CD4-positive, alpha-beta memory T cell (primary cell): ENCODE measurements at places on chromosomes 4 and X.

DNA sequence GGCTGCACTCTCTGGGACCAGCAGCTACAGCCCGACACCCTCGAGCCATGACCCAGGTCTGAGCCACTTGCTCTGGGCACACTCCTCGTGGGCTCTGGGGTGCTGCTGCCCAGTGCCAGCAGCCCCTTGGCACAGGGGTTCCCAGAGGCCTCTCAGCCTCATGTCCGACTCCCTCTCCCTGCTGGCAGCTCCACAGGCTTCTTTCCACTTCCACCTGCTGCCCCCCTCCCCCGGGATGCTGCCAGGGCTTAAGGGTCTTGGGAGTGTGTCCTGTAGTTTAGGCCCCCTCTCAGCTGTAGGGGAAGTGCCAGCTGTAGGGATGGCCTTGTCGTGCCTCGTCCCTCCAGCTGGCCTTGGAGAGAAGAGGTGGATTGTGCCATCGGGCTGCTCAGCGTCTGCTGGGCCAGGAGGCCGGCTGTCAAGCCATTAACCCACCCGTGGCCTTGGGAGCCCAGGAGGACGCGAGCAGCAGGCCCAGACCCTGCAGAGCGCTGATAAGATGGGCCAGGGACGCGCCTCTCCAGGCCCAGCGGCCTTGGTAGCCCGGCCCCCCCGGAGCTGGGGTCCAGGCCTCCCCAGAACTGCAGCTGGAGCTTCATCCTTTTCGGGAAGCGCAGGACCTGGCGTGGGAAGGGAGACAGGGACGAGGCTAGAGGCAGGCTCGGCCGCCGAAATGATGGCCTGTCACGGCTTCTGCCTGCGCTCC is 1.0 kb upstream of the USP27X start:
- no peak for DNase-seq

DNA sequence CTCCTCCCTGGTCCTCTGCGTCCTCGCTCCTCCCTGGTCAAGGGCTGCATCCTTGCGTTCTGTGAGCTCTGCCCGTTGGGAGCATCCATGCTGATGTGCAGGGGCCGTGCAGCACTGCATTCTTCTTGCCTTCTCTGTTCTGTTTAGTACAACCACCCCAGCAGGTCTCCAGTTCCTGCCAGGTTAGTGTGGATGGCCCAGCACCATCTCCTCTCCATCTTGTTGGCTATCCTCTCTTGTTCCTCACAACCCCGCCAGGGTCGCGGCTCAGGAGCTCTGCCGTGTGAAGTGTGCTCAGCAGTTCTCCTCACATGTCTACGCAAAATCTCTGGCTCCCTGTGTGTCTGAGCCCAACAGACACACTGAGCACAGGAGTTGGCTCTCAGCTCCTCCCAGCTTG is 10.4 kb upstream of the MAEA start:
- no peak for DNase-seq

DNA sequence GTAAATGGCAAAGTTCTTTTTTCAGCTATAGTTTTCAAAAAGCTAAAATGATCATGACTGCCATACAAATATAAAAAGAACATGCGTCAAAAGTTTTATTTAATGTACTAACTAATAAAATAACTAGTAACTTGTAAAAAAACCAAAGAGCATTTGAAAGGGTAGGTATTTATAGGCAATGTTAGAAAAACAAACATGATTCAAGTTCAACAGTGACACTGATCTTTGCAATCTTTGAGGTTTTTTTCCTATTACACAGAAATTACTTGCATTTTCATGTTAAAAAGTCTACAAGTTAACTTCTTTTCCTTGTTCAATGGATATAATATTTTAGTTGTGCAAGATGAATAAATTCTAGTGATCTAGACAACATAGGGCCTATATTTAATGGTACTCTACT is 72.3 kb upstream of the GRID2 start:
- DNase-seq, result no peak

- DNase-seq, result no peak
Measured at GRCh38 chr4:140568507-140569306, at the start of gene UCP1. Gene UCP1 (minus strand): TSS chr4:140568961. CDS start chr4:140568729, 232 bp downstream.

- DNase-seq, result no peak
Measured at GRCh38 chr4:156643826-156644225, 327.8 kb downstream of the PDGFC start.

DNA sequence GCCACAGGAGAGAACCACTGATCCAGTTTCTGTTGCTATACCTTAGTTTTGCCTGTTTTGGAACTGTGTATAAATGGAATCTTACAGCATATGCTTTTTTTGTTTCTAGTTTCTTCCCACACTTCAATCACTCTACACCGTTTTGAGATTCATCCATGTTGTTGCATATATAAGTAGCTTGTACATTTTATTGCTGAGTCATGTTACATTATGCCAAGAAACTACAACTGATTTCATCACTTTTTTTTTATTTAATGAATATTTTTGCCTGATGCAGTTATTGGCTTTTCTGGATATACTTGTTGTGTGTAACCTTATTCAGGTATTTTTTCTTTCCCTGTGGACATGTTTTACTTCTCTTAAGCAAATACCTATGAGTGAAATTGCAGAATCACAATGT is 1135.9 kb downstream of the RAPGEF2 start:
- DNase-seq, result no peak

DNA sequence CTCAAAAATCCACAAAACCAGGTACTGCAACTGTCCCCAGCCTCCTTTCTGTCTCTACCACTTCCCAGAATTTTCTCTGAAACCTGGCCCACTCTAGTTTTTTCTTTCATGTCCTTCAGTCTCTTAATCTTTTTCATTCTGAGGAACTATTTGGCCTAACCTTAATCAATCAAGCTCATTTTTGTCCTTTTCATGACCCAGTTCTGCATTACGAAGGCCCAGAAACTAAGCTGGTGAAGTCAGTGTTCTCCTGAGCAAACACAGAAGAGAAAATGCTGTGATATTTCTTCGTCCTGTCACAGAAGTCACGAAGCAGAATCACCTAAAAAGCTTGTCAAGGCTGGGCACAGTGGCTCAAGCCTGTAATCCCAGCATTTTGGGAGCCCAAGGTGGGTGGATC is 131.7 kb upstream of the EDNRA start:
- DNase-seq, result no peak

DNA sequence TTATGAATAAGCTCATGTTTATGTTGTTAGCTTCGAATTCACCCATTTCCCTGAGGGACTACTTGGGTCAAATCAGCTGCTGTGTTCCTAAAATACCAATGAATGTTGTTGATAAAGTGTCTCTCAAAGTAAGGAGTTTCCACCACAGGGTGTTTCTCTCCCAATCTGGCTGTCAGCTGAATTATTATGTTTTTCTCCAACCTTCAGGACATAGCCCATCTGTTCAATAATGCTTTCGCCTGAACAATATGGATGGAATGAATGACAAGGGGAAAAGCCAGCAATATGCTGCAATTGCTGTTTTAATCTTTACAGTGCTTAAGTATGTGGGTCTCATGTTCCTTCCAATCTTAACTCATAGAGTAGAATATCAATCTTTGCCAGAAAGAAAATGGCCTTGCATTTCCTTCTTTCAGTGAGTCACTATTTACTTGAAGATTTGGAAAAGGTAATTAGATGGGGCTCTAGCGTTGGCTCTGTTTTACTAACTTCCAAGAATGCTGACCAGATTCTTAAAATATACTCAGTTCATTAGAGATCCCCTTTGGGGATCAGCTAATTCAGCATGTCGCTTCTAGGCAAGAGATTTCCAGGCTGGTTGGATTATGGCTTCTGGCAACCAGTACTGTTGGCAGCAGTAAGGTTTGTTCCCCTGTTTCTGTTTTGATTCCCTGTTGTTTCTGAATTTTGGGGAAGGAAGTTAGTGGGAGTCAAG is 410.5 kb downstream of the PPP3CA start:
- no peak for DNase-seq

DNA sequence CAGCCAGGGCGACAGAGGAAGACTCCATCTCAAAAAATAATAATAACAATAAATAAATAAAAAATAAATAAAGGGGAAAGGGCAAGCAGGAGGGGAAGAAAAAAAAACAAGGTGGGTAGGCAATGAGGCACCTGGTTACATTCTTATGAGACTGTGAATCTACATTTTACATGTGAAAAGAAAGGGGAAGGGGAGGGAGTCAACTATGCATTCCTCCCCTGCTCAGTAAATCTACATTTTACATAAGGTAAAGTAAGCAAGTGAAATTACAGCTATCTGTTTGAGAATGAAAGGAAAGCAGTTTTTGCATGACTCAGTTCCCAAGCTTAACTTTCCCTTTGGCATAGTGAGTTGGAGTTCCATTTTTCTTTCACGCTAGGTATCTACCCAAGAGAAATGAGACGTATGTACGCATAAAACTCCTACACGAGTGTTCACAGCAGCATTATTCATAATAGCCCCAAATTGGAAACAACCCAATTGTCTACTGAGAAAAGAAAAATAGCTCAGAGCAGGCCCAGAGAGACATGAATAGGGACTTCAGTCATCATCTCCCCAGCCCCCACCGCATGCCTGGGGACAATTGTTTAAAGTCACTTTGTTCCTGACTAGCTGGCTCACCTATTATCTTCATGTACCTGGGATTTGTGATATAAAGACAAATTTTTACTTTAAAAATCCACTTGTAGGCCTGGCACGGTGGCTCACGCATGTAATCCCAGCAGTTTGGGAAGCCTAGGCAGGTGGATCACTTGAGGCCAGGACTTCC is 52.4 kb downstream of the DDX3X start:
- no peak for DNase-seq

DNA sequence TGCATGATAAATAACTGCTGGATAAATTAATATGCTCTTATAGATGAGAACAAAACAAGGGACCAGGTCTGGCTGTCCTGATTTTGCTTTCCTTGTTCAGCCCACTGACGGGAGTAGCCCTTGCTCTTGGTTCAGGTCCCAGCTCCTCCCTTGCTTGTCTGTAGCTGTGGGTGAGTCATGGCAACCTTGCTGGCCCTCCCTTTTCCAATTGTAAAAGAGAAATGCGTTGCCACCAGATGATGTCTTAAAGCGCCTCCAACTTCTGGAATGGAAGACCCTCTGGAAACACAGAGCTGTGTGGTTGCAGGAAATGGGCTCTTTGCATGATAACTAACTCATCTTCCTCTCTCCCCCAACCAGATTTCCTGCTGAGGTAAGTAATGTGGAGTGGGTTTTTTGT is 171.4 kb downstream of the AASDH start:
- no peak for DNase-seq

DNA sequence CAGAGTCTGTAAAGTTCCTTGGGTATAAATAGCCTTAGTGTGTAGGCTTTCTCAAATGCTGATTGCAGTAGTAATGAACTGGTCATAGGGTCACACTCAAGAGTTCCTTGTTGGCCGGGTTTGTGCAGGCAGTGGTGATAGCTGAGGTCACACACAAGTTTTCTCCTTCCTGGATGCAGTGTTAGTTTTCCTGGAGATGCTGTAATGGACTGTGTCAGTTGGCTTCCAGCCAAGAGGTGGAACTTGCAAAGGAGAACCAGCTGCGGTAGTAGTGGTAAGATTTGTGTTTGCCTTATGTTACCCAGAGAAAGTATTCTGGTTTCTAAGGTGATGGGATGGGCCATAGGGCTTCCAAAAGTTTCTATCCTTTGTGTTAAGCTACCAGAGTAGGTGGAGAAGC is 409.8 kb upstream of the FRG1 start:
- DNase-seq, result no peak

GRCh38 chr4:90137555-90137954 is 10.4 kb downstream of the CCSER1 start:
- DNase-seq, result no peak

DNA sequence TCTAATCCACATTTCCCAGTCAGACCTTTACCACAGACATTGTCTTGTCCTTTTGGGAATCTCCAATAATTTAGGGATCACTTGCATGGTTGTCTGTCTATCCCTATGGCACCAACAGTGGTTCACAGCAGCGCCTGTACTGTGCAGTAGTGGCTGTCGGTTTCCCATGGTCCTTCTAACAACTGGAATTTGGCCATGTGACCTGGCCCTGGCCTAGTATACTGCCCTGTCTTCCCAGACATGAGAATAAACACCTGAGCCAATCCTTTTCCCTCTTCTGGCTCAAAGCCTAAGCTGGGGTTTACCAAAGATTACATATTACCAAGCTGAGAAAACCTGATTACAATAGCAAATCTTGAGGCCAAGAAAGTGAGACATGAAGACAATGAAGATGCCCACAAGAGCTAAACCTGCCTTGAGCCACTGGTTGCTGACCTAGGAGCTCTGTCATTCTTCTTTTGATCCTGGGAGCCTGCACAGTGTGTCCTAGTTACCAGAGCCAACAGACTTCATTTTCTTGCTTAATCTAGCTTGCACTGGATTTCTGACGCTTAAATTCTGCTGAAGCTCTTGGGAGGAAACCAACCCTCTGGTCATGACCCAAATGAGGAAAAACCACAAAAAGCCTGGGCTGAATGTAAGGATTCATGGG is 92.1 kb downstream of the SCD5 start:
- DNase-seq, result no peak

DNA sequence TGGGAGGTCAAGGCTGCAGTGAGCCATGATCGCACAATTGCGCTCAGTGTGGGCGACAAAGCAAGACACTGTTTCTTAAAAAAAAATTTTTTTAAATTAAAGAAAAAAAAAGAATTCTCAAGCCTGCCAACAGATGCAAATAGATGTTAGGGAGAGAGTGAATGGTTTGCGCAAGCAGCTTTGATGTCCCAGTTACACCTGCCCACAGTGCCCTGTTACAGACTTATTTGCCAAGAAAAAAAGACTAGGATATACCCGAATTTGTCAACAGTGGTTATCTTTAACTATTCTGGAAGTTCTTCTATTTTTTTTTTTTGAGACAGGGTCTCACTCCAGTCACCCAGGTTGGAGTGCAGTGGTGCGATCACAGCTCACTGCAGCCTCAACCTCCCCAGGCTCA is 44.3 kb upstream of the UGDH start:
- DNase-seq, result no peak

DNA sequence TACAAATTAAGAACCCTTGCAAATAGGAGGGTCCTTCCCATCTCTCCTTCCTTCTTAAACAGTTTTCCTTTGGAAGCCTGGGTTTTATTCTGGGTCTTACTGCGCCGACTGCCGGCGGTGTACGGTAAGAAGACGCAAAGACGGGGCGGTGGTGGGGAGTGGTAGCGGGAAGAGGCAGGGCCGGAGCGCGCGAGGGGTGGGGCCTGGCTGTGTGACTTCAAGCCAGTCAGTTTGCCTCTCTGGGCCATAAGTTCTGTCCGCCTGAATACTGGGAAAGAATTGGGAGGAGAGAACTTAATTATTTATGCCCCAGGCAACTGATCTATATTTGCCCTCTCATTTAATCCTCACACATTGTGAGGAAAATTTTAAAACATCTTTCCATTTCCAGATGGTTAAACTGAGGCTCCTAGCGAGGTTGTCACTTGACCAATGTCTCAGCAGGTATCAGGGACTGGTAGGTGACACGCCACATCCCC is 726 bp upstream of the KANTR start:
- peak; percentile 69 for DNase-seq

GRCh38 chr4:121786221-121786620 is 14.9 kb upstream of the EXOSC9 start:
- no peak for DNase-seq

DNA sequence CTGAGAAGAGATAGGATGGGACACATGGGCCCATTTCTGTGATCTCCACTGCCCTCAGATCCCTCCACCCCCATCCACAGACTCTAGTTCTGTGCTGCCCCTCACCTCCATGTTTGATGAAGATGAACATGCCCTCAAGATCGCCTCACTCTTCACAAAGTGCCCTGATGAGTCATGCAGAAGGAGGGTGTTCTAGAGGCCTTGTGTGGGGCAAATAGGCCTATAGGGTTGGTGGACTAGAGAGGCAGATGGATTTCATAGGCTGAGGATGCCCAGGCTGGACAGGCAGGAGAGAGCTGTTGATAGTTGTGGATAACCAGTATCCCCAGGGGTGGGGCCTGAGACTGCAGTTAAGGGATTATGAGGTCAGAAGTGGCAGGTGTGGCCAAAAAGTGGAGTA is at the start of gene CXorf65:
CXorf65 (minus strand) TSS at position 314 of the 400 bp plus-strand sequence; CDS start at position 130, 184 bp downstream.
- no peak for DNase-seq
